Liver (tissue), 10 donors: ENCODE measurements at places on chromosomes 12 and 14. TPM values are rescaled to one million over a fixed set of nuclear protein-coding genes. Genes with fewer than 3 reads are reported as not detected.

The LALBA gene
- not detected for polyA plus RNA-seq

The GUCY2C gene
- 0.01 TPM for polyA plus RNA-seq

The SLC25A47 gene
- polyA plus RNA-seq = 469 TPM

The CCDC197 gene
- polyA plus RNA-seq = not detected

The LRRC10 gene
- not detected for polyA plus RNA-seq

The SYNJ2BP gene
- 27.1 TPM for polyA plus RNA-seq

The DLK1 gene
- polyA plus RNA-seq = 0.42 TPM

The CCDC77 gene
- polyA plus RNA-seq = 1.5 TPM

The TSPAN9 gene
- 17.4 TPM for polyA plus RNA-seq

The ANKRD33 gene
- polyA plus RNA-seq = not detected

The CLEC9A gene
- polyA plus RNA-seq = 0.03 TPM

The RIMKLB gene
- 1.6 TPM for polyA plus RNA-seq

The RNASE3 gene
- not detected for polyA plus RNA-seq

The KCNA1 gene
- not detected for polyA plus RNA-seq

DNA sequence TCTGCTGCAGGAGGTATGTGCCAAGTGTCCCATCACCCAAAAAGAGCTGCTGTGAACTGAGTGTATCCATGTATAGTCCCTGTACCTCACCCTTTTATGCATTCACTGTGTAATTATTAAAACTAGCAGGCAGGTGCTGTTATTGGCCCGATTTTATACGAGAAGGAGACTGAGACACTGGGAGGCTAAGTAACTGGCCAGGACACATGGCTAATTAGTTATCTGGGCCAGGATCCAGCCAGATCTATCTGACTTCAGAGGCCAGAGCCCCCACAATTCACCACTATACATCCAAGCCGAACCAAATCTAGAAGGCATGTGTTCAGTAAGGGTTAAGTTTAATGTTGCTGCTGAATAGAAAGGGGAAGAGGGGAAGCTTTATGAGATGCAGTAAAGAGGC is 73.4 kb downstream of the FRMD6 start:
- peaks cover 32% of the 10 kb centered on the region for H3K36me3 ChIP-seq
- DNase-seq = no peak
- H3K4me1 ChIP-seq = no peaks in the 10 kb centered on the region
- no peak overlapping the region for H3K4me3 ChIP-seq
- H3K27me3 ChIP-seq = no peaks in the 10 kb centered on the region

- no peak overlapping the region for H3K27ac ChIP-seq
- no peaks in the 10 kb centered on the region for H3K36me3 ChIP-seq
- no peak overlapping the region for H3K4me3 ChIP-seq
- H3K4me1 ChIP-seq = no peaks in the 10 kb centered on the region
- no peak for DNase-seq
Measured at GRCh38 chr14:29410581-29410980, 517.1 kb downstream of the PRKD1 start.

DNA sequence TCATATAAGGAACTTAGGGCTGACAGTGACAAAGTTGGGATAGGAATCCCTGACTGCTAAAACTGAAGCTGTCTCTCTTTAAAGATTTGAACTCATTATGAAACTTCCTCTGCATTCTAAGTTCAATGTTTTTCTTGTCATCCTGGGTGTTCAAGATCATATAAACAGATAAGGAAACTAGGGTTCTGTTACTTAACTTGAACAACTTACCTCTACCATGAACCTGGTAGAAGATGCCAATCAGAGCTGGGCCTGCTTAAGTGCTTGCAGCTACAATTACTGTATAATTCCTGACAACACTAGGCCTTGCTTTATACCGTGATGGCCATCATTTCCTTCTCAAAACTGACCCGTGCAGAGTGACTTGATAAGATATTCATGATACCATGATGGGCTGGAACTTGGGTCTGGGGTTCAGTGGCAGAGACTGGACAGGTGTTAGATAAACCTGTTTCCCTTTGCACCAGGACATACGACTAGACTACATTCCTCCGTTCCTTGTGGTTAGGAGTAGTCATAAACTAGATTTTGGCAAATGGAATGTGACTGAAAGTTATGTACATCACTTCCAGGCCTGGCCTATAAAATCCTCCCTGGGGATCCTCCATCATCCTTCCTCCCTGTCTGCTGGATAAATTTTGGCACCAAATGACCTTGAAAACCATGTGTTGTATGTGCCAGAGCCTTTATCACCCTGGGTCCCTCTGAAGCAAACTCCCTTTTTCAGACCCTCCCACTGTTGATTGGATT is 172.2 kb upstream of the PRICKLE1 start:
- H3K27ac ChIP-seq = no peak overlapping the region
- no peaks in the 10 kb centered on the region for H3K36me3 ChIP-seq
- H3K27me3 ChIP-seq = no peaks in the 10 kb centered on the region
- no peak for DNase-seq

GRCh38 chr14:95256002-95256775 is 63.5 kb downstream of the CLMN start:
- no peaks in the 10 kb centered on the region for H3K27me3 ChIP-seq
- no peaks in the 10 kb centered on the region for H3K36me3 ChIP-seq
- no peak for DNase-seq
- no peaks in the 10 kb centered on the region for H3K4me1 ChIP-seq
- H3K4me3 ChIP-seq = no peak overlapping the region

- H3K27ac ChIP-seq = no peak overlapping the region
- no peak for DNase-seq
- H3K4me1 ChIP-seq = no peaks in the 10 kb centered on the region
- peaks cover 6% of the 10 kb centered on the region for H3K36me3 ChIP-seq
Measured at GRCh38 chr12:92814584-92814983, 111.8 kb downstream of the PLEKHG7 start.

DNA sequence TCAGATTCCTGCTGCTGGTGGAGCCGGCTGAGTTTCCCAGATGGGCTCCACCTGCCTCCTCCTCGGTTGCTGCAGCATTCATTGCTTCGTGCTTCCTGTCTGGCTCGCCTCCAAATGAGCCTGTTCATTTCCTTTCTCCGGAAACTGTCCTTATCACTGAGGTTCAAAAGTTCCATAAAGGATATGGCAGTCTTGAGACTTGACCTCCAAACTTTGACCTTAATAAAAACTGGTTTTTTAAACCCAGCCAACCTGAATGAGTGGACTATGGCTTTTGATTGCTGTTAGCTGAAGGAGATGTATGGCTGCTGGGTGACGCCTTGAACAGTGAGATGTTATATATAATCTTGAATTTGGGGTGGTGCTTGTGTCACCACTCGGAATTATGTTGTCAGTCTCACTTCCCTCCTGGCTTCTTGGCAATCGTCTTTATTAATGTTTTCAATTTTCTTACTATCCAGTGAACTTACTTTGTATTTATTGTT is 62.7 kb downstream of the RASSF3 start:
- no peak overlapping the region for H3K27ac ChIP-seq
- no peaks in the 10 kb centered on the region for H3K4me1 ChIP-seq
- H3K27me3 ChIP-seq = no peaks in the 10 kb centered on the region
- no peak overlapping the region for H3K4me3 ChIP-seq
- H3K36me3 ChIP-seq = no peaks in the 10 kb centered on the region

- H3K4me1 ChIP-seq = peaks cover 24% of the 10 kb centered on the region
- H3K27ac ChIP-seq = peak overlapping the region; percentile 99
- no peak for DNase-seq
- H3K36me3 ChIP-seq = peaks cover 11% of the 10 kb centered on the region
- no peaks in the 10 kb centered on the region for H3K27me3 ChIP-seq
Measured at GRCh38 chr14:58296726-58297125, 1.6 kb upstream of the ARID4A start.

DNA sequence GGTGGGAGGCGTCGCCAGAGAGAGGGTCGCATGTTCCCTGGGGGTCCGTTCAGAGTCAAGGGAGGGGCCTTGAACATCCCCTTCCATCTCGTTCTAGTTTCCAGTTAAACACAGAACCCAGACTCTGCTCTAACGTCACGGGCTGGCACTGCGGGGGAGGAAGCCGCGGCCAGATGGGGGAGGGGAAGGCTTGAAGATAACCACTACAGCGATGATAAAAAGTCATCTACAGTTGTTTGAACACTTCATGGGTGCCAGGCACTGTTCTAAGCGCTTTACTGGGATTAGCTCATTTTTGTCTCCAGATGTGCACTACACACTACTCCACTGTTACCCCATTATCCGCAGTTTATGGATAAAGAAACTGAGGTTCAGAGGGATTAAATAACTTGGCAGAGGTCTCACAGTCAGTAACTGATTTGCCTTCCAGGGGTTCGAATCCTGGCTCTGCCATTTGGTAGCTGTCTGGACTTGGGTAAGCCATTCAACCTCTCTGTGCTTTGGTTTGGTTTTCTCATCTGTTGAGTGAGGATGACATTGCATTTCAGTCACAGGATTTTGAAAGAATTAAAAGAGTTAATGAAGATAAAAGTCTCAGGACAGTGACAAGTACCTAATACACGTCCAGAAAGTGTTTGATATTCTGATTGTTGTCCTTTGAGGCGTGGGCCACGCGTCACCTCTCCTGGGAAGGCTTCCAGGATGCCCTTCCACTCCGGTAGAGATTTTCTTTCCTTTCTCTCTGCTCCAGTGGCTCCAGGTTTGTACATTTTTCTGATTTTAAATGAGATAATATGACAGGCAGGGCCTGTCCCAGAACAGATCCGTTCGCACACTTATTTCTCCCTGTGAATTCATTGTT is 798 bp upstream of the RASAL1 start:
- H3K27ac ChIP-seq = no peak overlapping the region
- no peaks in the 10 kb centered on the region for H3K27me3 ChIP-seq
- no peaks in the 10 kb centered on the region for H3K36me3 ChIP-seq
- no peak for DNase-seq
- no peak overlapping the region for H3K4me3 ChIP-seq
- no peaks in the 10 kb centered on the region for H3K4me1 ChIP-seq

DNA sequence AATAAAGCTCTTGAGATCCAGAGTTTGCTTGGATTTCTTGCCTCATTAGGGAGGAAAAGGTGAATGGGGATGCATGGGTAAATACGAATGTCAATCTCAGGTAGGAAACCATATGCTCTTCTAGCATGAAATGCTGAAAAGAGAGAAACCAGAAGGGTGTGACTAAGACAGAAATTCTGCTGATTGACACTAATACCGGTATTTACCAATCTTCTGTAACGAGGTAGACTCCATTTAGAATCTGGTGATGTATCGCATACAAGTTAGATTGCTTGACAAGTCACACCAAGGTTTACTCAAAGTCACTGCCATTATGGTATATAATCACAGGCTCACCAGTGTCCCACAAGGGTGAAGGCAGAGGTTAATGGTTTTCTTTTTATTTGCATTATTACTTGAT is 337.9 kb downstream of the NRXN3 start:
- no peaks in the 10 kb centered on the region for H3K4me1 ChIP-seq
- no peak overlapping the region for H3K27ac ChIP-seq
- no peak for DNase-seq

GRCh38 chr12:3071107-3071506 is 6.1 kb upstream of the TSPAN9 start:
- H3K4me1 ChIP-seq = no peaks in the 10 kb centered on the region
- no peaks in the 10 kb centered on the region for H3K27me3 ChIP-seq
- no peak overlapping the region for H3K27ac ChIP-seq
- DNase-seq = no peak
- no peak overlapping the region for H3K4me3 ChIP-seq
- no peaks in the 10 kb centered on the region for H3K36me3 ChIP-seq

DNA sequence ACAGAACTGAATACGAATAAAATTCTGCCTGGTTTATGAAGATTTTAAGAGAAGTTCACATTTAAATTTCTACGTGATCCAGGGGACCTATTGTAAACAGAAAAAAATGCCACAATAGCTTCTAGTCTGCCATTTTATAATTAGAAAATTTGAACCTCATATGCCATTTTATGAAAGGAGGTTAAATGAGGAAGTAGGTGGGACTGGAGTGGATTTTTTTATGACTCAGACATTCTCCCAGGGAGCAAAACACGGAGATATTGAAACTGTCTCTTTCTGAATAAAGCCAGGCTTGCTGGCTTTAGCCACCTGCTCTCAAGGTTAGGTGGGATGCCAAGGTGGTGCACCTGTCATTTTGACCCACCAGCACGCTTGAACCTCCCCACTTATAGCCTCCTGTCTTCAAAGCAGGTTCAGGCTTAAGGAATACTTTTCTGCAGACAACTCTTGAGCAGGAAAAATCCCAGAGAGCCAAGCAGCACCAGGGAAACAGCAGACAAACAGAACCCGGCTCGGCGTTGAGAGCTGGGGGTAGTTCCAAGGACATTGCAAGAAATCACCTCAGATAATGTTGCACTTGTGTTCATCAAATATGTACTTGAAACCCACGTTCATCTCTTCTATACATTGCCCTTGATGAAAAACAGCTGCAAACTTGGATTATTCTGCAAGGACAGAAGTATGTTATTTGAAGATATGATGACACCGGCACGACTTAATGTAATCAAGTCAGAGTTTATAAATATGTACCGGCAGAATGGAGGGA is 203.7 kb downstream of the PPM1H start:
- no peak for DNase-seq
- H3K27ac ChIP-seq = no peak overlapping the region

DNA sequence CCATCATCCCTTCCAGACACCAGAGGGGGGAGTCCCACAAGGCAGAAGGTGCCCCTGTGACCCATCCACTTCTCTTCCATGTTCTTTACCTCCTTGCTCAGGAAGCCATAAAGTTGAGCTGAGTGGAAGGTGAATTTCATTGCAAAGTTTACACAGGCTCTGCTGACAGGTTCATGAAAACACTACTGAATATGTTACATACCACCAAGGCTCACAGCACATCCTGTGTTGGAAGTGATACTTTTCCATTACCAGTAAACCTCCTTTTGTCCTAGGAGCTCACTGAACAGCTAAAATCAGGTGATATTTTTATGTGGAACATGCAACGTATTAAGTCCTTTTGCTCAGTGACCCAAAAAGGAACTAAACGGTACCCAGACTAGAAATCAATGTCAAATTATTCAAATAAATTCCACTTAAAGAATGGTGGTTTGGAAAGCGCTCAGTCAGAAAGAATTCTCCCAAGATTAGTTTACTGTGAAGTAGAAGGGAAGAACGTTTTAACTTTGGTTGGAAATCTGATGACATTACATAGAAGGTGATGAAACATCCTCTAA is 196.2 kb upstream of the NUDT4 start:
- no peaks in the 10 kb centered on the region for H3K36me3 ChIP-seq
- H3K4me1 ChIP-seq = peaks cover 9% of the 10 kb centered on the region
- H3K4me3 ChIP-seq = no peak overlapping the region
- H3K27me3 ChIP-seq = no peaks in the 10 kb centered on the region
- DNase-seq = no peak

- no peak for DNase-seq
- no peaks in the 10 kb centered on the region for H3K27me3 ChIP-seq
- no peaks in the 10 kb centered on the region for H3K36me3 ChIP-seq
- H3K4me3 ChIP-seq = no peak overlapping the region
Measured at GRCh38 chr12:121391619-121392324, 8.1 kb upstream of the RNF34 start.

DNA sequence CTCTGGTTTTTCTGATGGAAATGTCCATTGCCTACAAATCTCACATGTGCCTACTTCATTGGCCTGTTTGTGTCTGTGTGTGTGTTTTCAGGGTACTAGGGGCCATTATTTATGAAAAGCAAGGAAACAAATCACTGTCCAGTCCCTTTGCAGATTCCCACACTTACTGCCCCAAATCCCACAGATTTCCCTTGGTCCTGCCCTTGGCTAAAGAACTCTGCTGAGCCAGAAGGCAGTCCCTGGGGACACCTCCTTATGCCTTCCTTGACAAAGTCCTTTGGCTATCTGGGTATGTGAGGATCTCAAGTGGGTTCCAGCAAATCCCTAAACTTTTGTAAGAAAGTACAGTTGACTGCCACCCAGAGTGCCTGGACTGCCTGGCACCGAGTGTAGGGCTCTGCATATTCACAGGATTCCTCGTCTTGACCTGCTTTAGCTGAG is 388.1 kb downstream of the BCAT1 start:
- no peaks in the 10 kb centered on the region for H3K27me3 ChIP-seq
- H3K36me3 ChIP-seq = no peaks in the 10 kb centered on the region
- peak overlapping the region; percentile 89 for H3K4me3 ChIP-seq
